A549 treated with Hydrocortisone at 1 μM for 4 hours (cell line): ENCODE measurements at places on chromosomes 7 and 10. TPM values are rescaled to one million over a fixed set of nuclear protein-coding genes. Genes with fewer than 3 reads are reported as not detected.

Gene OR13A1
- total RNA-seq: 0.05 TPM in 1 of 5 replicates, not detected in the others

Gene SPAM1
- total RNA-seq: not detected in 5 replicates

Gene MOGAT3
- total RNA-seq: not detected in 5 replicates

Gene MMP21
- total RNA-seq: 0.05 TPM in 1 of 5 replicates, not detected in the others

Gene TMEM229A
- total RNA-seq: not detected in 5 replicates

Gene SCART1
- 0.20 to 0.32 TPM (median 0.22 TPM) in 5 replicates for total RNA-seq

Gene OR2A5
- not detected in 5 replicates for total RNA-seq
